GF-D8 (cell line): ENCODE measurements at places on chromosomes 3 and 15.

- DNase-seq: no peak
Measured at GRCh38 chr15:72982714-72983113, 69.5 kb upstream of the NEO1 start.

GRCh38 chr3:44995142-44995770, 19.2 kb downstream of the EXOSC7 start:
- no peak for DNase-seq

DNA sequence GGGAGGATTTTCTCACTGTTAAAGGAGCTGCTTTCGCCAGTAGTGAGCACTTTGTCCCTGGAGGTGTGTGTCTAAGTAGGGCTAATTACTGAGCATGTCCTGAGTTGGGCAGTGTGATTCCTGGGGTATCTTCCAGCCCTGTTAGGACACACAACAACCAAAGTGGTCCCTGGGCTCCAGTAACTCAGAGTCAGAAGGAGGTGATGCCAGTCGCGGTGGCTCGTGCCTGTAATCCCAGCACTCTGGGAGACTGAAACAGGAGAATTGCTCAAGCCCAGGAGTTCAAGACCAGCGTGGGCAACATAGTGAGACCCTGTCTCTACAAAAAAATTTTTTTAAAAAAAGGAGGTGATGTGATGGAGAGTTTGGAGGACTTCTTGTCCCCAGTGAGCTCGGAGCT, 37.5 kb downstream of the PML start:
- no peak for DNase-seq

- DNase-seq: no peak
Measured at GRCh38 chr3:3110749-3111361, 681 bp upstream of the IL5RA start.

DNA sequence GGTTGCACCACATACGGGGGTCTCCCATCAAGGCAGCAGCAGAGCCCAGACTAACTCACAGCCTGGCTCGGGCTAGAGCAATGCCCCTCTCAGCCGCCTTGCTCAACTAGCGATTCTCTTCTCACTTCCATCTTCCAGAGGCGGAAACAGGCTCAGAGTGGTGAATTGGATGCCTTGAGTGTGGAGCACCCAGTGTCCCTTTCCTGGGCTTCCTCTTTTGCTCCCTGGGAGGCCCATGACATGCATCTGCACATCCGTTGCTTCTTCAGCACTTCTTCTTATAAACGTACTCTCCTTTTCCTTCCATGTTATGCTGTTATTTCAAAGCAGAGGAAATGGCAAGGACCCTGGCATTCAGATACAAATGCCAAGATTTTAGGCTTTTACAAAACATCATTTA, 2.1 kb upstream of the IQSEC1 start:
- no peak for DNase-seq

- DNase-seq: no peak
Measured at GRCh38 chr15:101611007-101611406, 41.2 kb downstream of the TM2D3 start.
